Stimulated activated CD8-positive, alpha-beta memory T cell treated with anti-CD3 and anti-CD28 coated beads, Interleukin-7, amount 100 ng/mL, for 24 hours (primary cell): ENCODE measurements at places on chromosomes 7 and 10.

- DNase-seq, result no peak
Measured at GRCh38 chr10:77027141-77027540, 610.5 kb downstream of the KCNMA1 start.

GRCh38 chr10:66176772-66177171 is 749.1 kb upstream of the LRRTM3 start:
- DNase-seq, result no peak

DNA sequence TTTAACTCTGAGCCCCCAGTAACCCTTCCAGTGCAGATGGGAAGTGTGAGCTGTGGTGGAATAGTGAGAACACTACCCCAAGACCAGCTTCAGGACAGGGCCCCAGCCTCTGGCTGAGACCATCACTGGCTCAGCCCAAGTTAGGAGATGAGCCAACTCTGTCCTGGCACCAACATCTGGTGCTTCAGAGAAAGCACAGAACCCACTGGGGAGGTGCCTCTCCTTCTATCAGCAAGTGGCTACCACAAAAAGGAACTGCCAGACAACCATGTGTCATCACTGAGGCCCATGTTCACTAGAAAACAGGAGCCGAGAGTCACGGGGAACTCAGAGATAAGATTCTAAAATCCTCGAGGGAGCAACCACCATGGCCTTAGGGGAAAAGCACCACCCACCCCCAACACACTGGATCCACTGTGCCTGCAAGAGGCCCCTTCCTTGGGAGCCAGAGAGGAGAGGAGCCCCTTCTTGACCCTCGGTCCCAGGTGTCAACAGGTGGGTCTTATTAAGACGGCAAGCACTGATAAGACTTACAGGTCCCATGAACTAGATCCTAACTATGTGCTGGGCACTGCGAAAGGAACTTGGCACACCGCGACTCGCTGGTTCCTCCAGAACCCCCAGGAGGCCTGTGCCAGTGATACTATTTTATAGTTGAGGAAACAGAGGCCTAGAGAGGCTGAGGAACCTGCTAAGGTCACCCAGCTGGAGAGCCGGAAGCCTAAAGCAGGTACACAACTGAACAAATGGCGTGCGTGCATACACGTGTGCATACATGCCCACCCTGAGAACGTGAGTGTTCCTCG is 102.7 kb downstream of the FAM53B start:
- DNase-seq, result no peak

GRCh38 chr10:117241541-117242462 is 888 bp downstream of the SLC18A2 start:
- no peak for DNase-seq

GRCh38 chr7:145902123-145902522 is 214.5 kb upstream of the CNTNAP2 start:
- DNase-seq, result no peak

DNA sequence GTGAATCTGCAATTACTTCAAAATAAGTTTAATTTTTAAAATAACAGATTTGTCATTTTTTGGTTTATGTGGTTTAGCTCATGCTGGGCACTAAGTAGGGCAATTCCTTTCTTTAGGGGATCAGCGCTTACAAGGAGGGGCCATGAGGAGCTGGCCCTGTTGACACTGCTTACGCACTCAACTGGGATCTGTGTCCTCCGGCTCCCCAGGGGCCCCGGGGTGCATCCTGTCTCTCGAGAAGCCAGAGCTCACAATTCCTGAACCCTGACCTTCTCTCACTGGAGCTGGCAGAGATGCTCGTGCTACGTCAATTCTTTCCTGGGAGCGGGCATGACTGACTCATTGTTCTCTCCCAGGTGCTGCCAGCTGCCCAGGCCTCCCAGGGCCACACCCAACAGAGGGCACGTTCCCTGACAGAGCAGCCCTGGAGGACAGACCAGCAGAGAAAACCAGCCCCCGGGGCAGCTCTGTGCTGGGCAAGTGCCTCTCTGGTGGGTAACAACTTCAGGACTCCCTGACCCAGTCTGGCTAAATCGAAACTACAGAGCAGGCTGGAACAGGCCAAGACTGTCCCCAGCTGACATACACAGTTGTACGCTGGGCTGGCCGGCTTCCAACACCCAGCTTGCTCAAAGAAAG is 36.8 kb downstream of the CTBP2 start:
- DNase-seq, result no peak

DNA sequence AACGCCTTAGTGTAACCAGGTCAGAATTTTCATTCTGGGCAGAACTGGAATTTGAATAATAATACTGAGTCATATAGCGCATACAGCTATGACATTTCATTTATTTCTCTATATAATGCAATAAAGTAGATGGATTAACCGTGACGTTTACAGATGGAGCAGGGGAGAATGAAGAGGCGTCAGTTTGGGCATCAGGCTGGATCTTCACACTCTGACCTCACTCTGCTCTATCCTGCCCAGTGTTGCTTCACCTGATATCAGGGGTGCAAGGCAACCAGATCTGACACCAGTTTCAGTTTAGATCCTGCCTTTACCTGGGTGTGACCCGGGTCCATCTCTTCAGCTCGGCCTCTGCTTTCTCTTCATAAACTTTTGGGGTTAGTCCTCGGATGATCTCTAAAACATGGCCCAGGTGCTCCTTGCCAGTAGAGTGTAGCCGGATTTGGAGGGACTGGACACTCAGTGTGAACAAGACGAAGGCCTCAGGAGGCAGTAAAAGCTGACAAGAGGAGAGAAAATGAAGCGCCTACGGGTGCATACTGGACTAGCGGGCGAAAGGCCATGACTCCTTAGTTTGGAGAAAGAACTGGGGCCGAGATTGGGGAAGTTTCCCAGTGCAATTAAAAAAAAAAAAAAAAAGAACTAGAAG is 1.4 kb upstream of the ZYX start:
- no peak for DNase-seq

DNA sequence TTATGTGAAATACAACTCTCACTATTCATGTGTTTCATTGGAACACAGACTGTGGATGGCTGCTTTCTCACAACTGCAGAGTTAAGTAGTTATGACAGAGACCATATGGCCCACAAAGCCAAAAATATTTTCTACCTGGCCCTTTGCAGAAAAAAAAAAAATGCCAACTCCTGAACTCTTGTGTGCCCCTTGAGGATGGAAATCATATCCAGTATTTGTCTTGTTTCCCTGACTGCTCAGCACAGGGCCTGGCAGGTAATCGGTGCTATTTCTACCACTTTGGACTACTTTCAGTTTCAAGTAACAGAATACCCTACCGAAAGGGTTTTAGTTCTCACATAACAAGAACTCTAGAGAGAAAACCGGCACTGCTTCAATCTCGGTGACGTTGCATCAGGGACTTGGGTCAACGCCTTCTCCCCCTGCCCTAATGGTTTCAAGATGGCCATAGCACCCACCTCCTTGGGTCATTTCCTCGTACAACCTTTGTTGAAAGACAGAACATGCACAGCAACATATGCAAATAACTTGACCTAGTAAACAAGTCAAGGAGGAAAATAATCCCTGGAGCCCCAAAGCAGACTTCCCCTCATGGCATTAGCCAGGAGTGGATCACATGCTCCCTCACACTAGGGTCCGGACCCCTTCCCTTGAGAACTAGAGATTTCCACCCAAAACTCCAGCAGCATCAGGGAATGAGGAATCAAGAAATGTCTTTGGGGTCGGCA is 11.8 kb upstream of the GPNMB start:
- DNase-seq, result no peak

GRCh38 chr10:132136097-132136521 is 50.6 kb upstream of the DPYSL4 start:
- no peak for DNase-seq
